Activated CD4-positive, alpha-beta T cell treated with anti-CD3 and anti-CD28 coated beads for 1 hour (primary cell): ENCODE measurements at places on chromosomes 2 and 18.

DNA sequence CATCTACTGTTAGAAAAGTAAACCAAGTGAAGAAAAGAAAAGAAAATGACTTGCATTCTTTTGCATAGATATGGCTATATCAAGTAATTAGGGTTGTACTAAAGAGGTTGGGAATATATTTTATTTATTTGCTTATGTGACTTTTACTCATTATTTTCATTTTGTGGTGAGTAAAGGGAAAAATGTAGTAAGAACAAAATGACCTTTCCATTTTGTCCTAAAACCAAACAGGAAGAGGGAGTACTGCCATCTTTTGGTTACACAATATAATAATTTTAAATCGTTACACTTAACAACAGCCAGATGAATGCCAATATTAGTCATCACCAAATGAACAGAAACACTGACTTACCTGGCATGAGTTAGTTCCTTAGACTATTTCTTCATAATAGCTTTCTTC, 47.3 kb upstream of the NDUFV2 start:
- no peak for DNase-seq

DNA sequence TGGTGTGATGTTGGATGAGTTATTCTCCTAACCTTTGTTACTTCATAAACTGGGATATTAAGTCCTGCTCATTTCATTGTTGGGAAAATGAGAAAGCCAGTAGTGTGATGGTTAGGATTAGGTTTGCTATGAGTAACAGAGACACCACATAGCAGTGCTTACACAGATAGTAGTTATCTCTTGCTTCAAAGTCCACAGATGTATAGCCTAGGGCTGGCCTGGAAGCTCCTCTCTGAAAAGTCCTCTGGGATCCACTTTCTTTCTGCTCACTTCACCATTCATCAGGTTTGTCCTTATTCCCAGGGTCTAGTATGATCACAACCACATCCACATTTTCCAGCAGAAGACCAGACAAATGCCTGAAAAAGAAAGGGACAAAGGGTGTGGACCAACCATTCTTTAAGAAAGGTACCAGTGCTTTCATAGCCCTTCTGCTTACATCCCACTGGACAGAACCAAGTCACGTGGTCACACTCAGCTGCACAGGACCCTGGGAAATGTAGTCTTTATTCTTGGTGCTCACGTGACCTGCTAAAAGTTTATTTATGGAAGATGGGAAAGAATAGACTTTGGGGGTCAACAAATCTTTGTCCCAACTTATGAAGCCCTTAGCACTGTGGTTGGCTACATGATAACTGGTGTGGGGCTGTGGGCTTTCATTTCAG, 108.9 kb downstream of the INSIG2 start:
- no peak for DNase-seq

DNA sequence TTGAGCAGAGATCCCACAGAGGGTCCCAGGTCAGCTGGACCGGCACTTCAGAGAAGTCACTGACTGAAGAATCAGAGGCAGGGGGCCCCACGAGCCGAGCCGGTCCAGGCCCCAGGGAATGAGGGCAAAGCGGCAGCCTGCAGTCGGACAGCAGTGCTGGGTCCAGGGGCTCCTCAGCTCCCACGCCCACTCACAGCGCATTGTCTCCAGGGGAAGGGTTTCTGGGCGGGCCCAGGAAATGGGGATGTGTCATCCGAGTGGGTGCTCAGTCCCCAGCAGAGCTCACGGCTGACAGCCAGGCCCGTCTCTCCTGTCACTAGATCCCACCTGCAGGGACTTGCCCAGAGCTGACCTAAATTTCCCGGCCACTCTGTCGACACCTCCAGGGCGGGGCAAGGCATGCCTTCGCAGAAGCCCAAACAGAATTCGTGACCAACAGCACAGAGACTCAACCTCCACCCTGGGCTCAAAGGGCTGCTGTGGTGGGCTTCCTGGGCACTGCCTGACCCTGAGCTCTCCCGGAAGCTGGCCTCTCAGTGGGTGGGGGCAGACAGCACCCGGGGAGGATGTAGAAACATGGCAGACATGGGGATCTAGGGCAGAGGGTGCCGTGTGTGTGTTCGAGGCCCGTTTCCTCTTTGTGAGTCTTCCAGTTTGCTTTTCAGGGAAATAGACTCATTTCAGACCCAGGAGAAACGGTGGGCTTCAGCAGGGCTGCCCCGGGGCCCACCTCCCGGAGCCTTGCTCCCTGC, 42.1 kb upstream of the TAF1B start:
- peak; percentile 24 for DNase-seq

GRCh38 chr2:230927711-230928341, 2.8 kb upstream of the GPR55 start:
- DNase-seq = no peak

- DNase-seq = no peak
These were observed 80.1 kb downstream of the EML4 start for GRCh38 chr2:42249284-42249683.

GRCh38 chr2:1613731-1614354, 130.5 kb downstream of the PXDN start:
- no peak for DNase-seq

DNA sequence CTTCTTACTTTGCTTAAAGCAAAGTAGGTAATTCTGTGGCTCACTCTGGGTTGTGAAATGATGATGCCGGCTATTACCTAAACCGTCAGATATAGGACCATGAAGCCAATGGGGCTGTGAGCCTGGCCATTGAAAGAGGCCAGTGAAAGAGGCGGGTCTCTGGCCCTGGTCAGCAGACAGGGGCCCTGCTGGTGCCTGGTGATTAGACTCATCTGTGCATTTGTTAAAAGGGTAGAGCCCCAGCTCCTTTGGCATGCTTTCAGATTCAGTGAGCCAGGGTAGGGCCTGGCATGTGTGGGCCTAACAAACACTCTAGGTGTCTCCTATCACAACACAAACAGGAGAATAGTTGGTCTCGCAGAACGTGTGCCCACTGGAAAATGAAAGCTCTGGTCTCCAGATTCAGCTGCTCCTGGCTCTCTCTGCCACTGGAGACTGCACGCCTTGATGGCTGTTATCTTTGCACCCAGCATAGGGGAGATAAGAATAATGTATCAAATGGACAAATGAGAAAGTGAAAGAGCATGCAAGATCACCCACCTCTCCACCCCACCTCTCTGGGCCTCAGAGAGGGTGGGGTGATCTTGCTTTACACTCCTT, 6.9 kb downstream of the LRRC30 start:
- DNase-seq = no peak

DNA sequence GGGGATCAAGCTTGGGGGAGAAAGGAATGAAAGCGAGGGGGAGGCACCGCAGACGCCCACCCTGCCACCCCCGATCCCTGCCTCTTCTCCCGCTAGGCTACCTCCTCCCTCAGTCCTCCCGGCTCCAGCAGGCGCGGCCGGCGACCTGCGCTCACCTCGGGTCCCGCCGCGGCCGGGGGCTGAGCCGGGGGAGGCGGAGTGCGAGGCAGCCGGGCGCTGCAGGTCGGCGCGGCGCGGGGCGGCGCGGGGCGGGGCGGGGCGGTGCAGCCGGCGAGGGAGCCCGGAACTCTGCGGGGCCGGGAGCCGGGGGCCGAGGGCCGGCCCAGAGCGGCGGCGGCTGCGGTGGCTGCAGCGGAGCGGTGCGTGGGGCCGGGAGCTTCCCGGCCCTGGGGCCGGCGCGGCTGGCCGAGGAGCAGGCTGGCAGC, 477 bp downstream of the ACVR1 start:
- peak; percentile 44 for DNase-seq

GRCh38 chr2:202140522-202141252, 67.6 kb downstream of the KIAA2012 start:
- no peak for DNase-seq

DNA sequence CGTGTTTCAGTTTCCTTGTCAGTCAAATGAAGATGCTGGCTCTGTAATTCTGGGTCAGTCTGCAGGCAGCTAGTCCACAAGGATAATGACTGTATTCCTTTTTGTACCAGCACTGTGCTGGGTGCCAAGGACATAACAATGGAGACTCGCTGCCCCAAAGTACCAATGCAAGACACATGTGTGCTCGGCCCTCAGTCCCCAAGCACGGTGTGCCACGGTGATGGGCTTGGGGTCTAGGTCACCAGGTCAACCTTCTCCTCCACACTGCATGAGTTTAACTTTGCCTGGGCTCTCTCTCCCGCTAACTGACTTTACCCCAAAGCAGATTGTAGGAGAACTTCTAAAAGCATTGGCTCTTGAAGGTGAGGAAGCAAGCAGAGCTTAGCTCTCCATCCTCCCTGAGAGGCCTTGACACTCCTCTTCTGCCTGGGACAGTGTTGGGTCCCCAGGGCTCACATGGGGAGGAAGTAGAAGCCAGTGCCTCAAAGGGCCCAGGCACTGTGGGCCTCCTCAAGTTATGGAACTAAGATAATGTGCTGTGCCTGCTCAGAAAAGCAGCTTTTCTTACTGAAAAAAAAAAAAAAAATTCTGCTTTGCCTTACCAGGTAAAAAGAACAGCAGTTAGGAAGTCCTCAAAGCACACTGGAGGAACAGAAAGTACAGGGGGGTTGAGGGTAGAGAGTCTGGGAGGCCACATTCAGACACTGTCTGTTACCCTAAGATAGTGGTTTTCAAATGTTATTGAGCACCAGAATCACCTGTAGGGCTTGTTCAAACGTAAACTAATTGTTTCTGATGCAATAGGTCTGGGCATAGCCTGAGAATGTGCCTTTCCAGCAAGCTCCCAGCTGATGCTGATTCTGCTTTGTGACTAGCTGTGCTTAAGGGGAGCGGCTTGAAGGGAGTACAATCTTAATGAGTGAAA, 276.4 kb upstream of the CXCR4 start:
- no peak for DNase-seq

DNA sequence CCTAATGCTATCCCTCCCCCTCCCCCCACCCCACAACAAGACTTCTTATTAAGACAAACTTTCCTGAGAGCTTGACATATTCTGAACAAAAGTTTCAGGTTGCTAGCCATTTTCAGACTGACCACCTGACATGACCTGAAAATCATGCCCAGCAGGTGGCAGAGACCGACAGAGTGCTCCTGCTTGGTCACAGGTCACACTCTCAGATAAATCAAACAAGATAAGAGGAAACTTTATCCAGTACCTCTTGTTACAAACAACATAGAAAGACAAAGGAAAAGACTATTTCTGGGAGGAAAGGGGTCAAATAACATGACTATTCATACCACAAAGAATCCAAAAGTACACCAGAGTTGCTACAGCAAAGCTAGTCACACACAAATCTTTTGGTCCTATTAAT, 107.4 kb downstream of the TMEM200C start:
- no peak for DNase-seq

GRCh38 chr18:13218368-13218991, at the start of gene LDLRAD4:
LDLRAD4 (plus strand) TSS chr18:13218760.
- DNase-seq = peak; percentile 17

- no peak for DNase-seq
These were observed 340.6 kb downstream of the NYAP2 start for GRCh38 chr2:225740086-225740485.

DNA sequence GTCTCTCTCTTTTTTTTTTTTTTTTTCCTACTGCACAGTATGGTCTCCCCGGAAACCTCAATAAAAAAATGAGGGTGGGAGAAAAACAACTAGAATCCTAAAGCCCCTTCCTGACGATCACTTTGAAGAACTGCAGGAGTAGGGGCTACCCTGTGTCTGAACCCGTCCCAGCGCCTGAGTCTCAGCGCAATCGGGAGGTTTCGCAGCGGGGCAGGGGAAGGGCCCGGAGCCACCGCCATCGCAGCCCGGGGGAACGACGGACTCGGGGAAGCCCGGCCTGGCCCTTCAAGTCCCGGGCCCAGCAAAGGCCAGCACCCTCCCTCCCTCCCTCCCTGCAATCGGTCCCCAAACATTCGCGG, 411 bp downstream of the NARS1 start:
- no peak for DNase-seq

DNA sequence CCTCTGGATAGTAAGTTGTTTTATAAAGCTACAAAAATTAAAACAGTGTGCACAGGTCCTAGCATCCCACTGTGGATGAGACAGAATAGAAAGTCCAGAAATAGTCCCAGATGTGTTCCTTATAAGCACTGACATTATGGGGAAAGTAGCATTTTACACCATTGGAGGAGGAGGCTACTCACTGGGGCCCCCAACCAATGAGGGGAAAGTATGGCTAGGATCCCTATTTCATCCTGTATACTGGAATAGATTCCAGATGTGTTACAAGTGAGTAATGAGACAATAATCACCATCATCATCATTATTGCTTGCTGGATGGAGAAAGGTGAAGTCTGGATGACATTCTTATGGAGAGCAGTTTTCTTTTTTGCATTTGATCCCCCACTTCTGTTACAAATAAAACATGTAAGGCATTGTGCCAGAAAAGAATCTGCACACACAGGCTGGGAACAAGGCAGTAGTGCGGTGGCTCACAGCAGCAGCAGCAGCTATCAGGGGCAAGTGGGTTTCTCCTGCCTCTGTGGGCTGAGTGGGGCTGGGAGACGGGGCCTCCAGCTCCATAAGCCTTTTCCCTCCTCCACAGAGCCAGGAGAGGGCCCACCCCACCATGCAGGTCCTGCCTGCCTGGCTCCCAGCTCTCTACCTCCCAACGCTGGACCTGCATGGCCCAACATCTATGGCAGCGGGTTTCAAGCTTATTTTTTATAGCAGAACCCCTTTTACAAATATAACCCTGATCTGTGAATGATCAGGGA, 5.0 kb downstream of the ARID5A start:
- DNase-seq = no peak

- no peak for DNase-seq
These were observed 27.8 kb downstream of the CACNB4 start for GRCh38 chr2:152071092-152071491.
